ENCODE measurements at places on chromosomes 5 and 9.
A peak's percentile ranks its signal among the peaks of the same experiment; 100 is the strongest.

GRCh38 chr5:56155992-56156584 is 77.0 kb downstream of the ANKRD55 start:
- no peak for DNase-seq

GRCh38 chr5:83551821-83552220 is 80.3 kb downstream of the VCAN start:
- DNase-seq: no peak

DNA sequence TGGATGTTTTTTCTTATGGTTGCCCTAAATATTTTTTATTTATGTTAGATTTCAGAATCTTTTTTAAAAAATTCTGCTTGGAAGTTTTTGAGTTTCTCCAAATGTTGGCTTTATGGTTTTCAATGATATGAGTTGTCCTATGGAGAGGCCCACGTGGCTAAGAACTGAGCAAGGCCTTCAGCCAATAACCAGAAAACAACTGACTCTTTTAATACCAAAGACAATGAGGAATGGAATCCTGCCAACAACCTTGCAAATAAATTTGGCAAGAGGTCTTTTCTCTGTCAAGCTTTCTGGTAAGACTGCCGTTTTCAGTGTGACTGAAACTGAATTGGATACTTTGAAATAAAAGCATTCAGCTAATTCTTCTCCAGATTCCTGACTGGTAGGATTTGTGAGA is 1740.1 kb upstream of the WWC1 start:
- peak; percentile 19 for DNase-seq

- peak; percentile 68 for DNase-seq
Observed at GRCh38 chr9:6827439-6828145, 69.8 kb downstream of the KDM4C start.

DNA sequence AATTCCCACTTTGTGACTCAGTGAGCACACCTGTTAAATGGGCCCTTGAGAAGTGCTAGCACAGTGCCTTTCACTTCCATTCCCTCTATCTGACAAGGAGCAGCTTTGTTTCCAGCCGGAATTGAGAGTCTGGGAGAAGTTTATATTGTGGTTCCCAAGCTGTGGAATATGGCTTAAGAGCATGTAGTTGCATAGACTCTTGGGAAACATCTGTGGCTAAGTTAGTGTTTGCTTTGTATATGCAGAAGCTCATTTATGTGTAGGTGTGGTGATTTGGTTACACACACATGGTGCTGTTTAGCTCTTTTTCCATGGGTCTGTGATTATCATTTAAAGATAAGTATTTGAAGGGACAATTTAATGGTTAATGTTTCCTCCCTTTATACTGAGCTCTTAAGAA is 110.5 kb upstream of the HMHB1 start:
- no peak for DNase-seq

DNA sequence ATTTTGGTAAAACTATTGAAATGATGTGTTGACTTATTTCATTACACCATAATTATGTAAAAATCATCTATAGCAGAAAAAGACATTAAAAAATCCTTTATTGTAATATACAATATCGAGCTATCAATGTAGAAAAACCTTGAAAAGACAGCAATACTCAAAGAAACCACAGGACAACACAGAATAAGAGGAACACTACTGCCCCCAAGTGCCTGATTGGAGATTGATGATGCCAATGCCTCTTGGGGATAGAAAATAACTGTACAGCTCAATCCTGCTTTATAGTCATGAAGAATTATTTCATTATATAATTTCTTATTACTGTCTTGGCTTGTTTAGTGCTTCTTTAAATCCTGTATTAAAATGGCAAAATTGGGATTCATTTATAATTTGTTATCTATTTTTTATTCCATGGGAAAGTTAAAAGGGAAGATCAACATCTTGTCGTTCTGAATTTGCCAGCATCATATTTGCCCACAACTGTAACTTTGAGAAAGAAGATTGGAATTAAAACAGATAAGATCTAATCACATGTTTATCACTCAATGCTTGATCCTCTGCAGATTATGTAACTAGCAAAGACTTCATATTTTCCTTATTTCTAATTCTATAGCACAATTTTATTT is 337.5 kb downstream of the CDH9 start:
- peak; percentile 62 for DNase-seq

DNA sequence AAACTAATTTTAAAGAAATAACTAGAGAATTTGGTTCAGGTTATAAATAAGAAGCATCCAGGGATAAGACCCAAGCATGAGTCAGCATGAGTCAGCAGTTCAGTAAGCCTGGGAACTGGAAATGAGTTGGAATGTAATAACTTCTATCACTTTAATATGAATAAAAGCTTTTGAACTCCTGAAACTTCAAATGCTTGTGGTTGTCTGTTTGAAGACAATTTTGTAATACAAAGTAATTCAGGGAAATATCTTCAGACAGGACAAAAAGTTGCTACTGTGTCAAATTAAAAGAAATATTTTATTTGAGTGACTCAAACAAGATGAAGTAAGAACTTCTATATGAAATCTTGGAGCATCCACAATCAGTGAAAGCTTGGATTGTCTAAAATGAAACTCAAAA is 331.2 kb upstream of the DAB2 start:
- no peak for DNase-seq

DNA sequence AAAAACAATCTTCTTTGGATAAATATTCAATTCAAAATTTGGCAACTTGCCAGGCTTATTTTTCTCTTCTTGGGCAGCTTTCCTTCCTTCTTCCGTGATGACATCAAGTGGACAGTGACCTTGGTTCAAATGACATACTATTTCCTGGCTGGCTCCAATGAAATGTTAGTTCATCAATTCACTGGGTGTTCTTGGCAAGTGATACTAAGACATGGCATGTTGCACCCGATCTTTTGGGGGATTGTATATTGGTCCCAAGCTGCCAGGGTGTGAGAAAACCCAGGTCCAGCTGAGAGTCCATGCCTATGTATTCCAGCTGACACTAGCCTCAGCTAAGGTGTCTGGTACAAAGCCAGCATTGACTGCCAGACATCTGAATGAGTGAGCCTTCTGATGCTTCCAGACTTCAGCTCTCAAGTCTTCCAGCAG is 252.9 kb downstream of the MAT2B start:
- DNase-seq: no peak

- DNase-seq: peak; percentile 1
Observed at GRCh38 chr9:85377731-85378289, 363.9 kb downstream of the AGTPBP1 start.

- DNase-seq: no peak
Observed at GRCh38 chr9:6842584-6842947, 84.8 kb downstream of the KDM4C start.

DNA sequence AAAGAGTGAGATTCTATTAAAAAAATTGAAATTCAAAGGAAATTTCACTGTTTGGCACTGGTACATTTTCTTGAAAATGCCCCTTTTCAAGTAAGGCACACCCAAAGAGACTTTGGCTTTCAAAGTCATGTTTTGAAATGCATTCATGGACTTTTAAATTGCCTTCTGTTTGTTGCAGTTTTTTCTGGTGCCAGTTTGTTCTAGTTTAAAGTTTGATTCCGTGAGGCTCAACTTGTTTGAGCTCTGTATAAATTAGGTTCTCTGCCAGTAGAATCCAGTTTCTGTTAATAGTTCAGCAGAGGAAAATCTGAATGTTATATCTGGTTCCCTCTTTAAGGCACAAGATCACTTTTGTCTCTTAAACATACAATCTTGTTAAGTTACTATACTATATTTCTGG is 16.4 kb downstream of the ATP6V0E1 start:
- DNase-seq: no peak

- no peak for DNase-seq
Observed at GRCh38 chr5:113520429-113520828, 6.9 kb downstream of the YTHDC2 start.

GRCh38 chr9:129007766-129008468 is 20.2 kb downstream of the SH3GLB2 start:
- no peak for DNase-seq

GRCh38 chr5:129609710-129610109 is 138.2 kb upstream of the MINAR2 start:
- DNase-seq: no peak

DNA sequence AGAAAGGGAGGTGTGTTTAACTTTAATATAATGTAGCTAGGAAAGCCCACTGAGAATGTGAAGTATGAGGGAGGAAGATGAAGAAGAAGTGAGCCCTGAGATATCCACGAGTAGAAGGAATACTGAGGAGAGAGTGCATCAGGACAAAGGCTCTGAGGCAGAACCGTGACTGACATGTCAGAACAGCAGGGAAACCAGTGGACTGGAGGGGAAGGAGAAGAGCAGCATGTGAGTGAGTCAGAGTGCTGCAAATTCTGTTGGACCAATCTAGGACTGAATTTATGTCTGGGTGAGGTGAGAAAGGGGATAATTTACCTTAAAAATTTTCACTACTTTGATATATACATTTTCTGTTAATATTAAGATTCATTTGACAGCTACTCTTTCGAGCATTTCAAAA is 110.3 kb downstream of the ST8SIA4 start:
- DNase-seq: no peak

DNA sequence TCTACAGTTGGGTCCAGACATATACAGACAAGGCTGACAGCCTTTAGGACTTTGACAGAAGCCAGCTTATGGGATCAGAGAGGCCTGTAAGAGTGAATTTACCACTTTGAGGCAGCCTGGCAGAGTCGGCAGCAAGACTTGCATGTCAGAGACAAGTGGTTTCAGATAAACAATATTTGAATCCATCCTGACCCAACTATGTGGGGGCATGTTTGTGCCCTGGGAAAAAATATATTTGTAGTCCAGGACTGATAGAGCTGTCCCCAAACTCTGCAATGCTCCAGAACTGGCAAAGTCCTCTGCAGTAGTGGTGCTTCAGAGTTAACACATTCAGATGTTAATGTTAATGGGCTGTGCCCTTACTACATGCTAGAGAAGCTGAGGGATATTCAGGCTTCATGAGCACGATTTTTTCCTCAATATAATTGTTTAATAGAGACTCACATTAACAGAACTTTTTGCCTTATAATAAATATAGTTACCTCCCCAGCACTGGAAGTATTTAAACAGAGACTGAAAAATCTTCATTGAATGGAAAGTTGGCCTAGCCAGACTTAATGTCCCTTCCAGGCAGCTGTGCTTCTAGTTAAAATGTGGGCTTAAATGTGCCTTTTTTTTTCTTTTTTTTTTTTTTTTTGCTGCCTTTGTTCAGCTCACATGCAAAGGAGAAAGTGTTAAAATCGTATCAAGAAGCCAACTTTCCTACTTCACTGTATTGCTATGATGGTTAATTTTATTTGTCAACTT is 42.9 kb downstream of the FEM1C start:
- no peak for DNase-seq

GRCh38 chr9:19551124-19551929 is 142.5 kb downstream of the ACER2 start:
- no peak for DNase-seq

GRCh38 chr9:27053369-27054022 is 48.0 kb upstream of the LRRC19 start:
- no peak for DNase-seq

- DNase-seq: no peak
Observed at GRCh38 chr9:37512437-37512836, 26.7 kb downstream of the POLR1E start.

- DNase-seq: no peak
Observed at GRCh38 chr9:5696884-5697283, 68.0 kb downstream of the RIC1 start.

- no peak for DNase-seq
Observed at GRCh38 chr9:137535120-137535428, 15.1 kb downstream of the PNPLA7 start.

- DNase-seq: no peak
Observed at GRCh38 chr5:173497685-173498084, 118.8 kb downstream of the BOD1 start.

DNA sequence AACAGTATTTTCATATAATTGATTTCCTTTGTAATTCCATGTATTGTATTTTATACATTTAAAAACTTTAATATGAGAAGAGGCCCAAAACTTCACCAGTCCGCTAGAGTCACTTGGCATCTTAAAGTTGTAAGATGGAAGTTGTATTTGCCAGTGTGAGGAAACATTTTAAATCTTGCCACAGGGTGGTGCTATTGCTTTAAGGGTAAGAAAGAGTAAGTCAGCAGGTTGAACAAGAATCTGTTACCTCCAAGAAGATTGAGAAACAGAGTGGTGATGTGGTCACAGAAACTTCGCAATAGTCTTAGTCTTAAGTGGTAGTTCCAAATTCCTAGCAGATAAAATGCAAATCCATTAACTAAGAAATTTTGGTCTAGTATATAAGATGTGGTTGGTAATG is 39.8 kb upstream of the RANBP6 start:
- DNase-seq: peak; percentile 76

DNA sequence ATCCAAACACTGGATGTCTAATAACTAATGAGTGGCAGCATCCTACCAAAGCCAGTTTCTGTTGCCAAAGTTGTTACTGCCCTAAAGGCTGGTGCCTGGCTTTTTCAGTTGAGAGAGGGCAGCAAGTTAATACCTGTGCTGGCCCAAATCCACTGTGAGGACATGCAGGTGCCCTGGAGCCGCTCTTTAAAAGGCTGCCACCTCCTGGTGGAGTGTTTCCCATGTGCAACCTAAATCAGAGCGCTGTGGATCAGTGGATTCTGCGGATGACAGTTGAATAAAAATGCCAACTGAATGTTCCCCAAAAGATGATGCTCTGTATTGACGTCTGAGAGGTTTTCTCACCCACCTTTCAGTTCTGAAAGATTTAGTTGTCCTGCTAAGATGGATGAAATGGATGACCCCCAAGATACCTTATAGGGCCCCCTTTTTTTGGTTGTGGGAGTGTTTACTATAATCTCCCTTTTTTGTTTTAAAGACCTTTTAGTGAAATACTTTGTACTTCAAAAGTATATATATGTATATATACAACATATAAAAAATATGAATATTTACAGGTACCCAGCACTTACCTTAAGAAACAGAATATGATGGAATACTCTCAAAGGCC is 146.4 kb downstream of the EGFLAM start:
- DNase-seq: peak; percentile 24

DNA sequence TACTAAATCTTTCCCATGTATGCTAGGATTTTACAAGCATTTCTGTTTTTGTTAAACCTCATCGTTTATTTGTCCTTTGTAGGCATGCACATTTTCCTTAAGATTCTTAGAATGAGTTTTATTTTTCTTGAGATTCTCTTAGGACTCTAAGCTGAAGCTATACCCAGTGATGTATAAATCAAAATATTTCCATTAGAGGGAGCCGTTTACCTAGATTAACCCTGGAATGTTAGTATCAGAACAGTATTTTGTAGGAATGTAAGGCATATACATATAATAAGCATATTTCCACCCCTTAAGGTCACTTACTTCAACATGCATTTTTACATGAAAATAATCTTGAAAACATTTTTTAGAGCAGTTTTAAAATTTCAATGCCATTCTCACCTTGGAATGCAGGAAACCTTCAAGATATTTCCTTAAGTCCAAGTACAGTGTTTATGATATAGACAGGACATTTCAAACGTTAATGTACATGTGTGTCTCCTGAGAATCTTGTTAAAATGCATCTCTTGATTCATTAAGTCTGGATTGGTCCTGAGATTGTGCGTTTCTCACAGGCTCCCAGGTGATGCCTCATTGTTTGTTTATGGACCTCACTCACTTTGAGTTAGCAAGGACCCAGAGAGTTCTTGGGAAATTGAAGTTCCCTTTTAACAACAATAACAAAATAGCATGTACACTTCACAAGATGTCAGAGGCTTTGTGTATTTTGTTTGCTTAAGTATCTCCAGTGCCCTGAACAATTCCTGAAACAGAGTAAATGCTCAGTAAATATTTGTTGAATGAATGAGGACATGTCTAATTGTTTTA is 34.9 kb upstream of the FCHO2 start:
- peak; percentile 9 for DNase-seq

All from NCI-H1105 treated with DMSO at 0.1 percent for 48 hours (cell line).